ENCODE measurements at places on chromosomes 12 and 14.
A peak's percentile ranks its signal among the peaks of the same experiment; 100 is the strongest.

- no peak for DNase-seq
Measured at GRCh38 chr12:84791444-84791843, 121.2 kb downstream of the SLC6A15 start.

- peak; percentile 3 for DNase-seq
Measured at GRCh38 chr14:100304825-100305323, 1.4 kb downstream of the SLC25A29 start.

DNA sequence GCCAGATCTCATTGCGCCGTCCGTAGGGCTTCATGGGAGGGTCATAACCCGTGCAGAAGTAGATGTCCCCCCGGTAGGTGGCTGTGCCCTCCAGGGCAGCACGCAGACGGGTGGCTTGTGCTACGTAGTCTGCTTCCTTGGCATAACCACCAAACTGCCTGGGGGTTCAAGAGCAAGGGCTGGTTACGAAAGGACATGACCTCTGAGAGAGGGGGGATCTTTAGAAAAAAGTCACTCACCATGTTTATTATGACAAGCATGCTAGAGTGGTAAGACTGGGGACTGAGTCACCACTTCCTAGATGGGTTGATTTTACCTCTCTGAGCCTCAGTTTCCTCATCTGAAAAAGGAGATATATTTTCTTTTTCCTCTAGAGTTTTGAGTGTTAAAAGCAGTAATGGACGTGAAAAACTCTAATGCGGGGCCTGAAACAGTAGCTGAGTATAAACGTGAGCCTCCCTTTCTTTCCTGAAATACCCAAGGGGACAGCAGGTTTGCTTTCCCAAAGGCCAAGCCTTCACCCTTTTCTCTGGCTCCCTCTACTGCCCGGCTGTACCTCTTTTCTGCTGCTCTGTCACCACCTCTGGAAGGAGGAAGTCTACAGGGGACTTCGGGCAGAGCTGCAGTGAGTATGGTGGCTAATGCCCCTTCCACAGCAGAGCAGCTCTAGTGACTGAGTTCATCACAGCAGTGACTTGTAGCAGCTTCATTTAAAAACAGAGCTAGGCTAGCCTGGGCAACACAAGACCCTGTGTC lies 23.5 kb upstream of the GPRC5D start:
- no peak for DNase-seq

DNA sequence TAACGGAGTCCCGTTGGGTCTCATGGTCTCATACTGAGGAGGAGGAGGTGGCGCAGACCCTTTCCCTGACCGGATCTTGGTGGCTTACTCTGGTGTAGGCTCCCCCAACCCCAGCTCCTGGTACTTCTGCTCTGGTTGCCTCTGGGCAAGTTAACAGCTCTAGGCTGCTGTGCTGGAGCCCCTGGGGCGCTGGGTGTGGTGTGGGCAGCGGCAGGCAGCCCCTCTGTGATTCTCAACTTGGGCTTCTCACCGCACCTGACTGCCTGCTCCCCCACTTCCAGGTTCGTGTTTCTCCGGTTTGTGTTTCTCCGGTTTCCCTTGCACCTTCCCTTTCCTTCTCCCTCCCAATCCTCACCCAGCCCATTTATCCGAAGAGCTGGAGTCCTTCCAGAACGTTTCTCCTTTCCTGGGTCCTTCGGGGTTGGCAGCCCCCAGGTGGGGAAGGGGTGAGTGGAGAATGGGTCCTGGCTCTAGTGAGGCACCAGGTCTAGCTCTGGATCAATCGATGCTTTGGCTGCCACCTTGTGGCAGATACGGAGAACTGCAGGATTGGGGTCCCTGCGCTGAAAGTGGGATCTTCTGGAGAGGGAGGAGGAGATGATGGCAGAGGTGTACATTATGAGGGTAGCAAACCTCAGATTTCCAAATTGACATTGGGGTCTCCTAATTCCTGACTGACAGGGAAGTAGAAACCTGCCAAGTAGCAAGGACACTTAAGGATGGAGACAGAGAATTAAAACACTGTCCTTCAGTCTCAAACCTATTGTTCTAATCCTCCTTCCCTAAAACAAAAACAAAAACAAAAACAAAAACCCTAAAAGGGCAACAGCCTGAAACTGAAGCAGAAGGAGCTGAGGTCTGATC lies 8.3 kb downstream of the CISTR start:
- peak; percentile 69 for DNase-seq

Data from CD4-positive, alpha-beta T cell treated with Interleukin-2 at 100 ng/mL for 4 hours (primary cell).